Astrocyte (in vitro differentiated cells and primary cell): ENCODE measurements at places on chromosomes 3 and 15.

DNA sequence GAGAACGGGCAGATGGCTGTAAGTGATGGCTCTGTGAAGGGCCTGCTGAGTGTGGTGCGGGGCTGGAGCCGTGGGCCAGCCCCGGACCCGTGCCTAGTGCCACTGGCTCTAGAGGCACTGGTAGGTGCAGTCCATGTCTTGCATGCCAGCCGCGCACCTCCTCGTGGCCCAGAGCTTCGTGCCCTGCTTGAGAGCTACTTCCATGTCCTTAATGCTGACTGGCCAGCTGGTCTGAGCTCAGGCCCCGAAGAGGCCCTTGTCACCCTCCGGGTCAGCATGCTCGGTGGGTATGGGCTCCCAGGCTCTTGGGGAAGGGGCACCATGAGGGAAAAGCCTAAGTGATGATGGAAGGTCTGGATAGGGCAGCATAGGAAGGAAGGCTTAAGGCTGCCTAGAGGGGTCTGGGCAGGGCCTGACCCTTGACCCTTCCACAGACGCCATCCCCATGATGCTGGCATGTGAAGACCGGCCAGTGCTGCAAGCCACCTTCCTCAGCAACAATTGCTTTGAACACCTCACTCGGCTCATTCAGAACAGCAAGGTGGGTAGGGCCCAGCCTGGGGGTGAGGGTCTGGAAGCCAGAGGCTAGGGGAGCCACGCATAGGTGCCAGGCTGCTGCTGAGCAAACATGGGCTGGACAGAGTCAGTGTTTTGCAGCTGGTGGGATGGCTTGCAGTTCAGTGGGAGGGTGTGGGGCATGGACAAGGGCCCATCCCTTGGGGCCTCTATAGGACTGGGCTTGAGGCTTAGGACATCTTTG, 12.1 kb downstream of the NBEAL2 start:
- DNase-seq = no peak

DNA sequence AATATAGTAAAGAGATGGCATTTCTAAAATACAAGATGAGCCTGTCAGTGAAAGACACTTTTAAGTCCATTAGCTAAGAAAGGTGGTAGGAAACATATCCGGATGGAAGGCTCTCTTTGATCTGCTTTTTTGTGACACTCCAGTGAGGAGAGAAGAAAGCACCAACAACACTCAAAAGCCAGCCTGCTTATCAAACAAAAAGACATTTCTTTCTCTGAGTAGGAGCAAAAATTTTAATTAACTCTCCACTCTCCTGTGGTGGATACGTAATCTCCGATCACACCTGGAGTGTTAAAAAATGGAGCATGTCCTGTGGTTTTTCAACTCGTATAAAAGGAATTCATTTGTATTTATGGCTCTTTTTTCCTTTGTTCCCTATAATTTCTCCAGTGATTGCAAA, 65.3 kb downstream of the OXNAD1 start:
- DNase-seq = no peak

DNA sequence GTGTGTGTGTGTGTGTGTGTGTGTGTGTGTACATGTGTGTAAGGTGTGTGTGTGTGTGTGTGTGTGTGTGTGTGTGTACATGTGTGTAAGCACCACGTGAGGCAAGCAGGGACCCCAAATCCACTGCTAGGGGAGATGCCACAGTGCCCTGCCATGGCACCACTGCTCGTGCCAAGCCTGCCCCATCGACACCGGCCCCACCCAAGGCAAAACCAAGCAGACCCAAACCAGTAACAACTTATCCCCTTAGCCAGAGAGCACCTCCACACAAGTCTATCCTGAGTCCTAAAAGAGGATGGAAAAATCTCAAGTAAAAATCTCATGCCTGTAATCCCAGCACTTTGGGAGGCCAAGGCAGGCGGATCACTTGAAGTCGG, 45.1 kb downstream of the BDH1 start:
- DNase-seq = no peak

GRCh38 chr3:137854533-137855261, 90.6 kb downstream of the SOX14 start:
- no peak for DNase-seq

- no peak for DNase-seq
These were observed 114.9 kb downstream of the RFTN1 start for GRCh38 chr3:16398648-16399047.
